ENCODE measurements at places on chromosomes 2 and 18.

- DNase-seq, result no peak
Measured at GRCh38 chr2:239274391-239275043, 126.3 kb downstream of the HDAC4 start.

DNA sequence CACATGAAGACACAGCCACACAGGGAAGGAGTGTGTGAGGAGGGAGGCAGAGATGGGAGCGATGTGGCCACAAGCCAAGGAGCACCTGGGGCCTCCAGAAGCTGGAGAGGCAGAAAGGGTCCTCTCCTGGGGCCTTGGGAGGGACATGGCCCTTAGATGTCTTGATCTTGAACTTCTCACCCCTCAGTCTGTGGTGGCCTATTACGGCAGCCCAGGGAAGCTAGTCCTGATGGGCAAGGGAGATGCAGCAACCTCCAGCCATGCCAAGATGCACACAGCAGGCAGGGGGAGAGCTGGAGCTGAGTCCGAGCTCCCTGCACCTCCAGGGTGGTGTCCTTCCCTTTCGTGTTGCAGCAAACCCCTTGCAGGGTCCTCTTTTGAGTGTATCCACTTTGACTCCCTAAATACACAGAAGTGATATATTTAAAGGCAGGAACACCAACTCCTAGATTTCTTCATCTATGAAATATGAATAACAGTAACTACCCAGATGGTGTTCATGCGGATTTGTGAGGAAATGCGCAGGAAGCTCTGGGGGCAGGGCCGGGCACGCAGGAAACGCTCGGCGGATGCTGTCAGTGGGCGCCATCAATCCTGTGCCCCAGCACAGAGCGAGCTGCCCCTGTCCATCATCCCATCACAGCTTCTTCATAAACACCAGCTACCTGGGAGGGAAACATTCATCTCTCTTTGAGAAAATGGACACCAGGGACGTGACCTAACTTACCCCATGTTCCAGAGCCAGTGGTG is 230.4 kb upstream of the MYT1L start:
- no peak for DNase-seq

DNA sequence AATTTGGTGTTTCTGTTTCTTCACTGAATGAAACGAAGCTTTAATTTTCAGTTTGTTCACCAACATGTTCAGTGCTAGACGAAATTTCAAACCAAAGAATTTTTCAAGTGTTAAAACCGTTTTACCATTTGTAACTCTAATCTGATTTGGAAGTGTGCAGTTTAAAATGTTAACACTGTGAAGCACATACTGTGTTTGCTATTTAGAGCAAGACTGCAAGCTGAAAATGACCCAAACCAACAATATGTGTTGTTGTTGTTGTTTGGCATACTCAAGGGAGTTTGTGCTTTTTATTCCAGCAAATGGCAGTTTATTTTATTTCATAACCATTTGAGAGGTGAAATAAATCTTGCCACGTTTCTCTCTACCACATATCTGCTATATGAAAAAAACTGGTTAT is 128.4 kb upstream of the CDH7 start:
- no peak for DNase-seq

DNA sequence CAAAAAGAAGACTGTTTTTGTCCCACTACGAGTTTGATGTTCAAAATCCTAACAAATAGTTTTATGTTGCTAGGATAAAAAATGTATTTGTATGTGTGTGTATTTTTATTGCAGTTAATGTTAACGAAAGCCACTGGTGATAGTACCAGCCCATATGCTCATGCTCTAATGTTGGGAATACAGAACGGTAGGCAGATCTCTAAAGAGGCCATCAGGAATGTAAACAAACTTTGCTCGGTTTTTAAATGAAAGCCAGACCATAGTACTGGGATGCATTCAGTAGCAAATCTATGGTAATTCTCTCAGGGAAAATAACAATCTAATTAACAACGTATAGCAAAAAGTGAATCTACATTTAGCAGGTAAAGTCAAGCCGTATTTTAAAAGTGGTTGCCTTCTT is 208.1 kb downstream of the NEDD4L start:
- no peak for DNase-seq

GRCh38 chr2:74532222-74532621 is 2.5 kb downstream of the HTRA2 start:
- DNase-seq, result no peak

- DNase-seq, result no peak
Measured at GRCh38 chr2:237486819-237487448, at the start of gene MLPH. TSS of gene MLPH (plus strand) at chr2:237487251. CDS start at chr2:237493427, 6,176 bp downstream.

DNA sequence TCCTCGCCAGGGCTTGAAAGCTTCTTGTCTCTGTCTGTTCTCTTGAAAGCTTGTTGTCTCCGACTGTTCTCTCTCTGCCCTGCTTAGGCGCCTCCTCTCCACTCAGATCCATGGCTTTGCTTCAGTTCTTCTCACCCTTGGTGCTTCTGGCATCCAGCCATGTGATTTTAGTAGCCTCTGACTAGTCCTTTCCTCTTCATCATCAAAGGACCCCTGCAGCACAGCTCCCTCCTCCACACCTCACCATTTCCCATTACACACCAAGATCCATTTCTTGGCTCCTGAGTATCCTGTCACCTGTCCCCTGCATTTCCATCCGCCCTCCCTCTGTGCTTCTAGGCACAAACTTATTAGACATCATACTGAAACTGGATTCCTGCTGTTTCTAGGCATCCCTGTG is 59.4 kb downstream of the ZNF236 start:
- DNase-seq, result no peak

- no peak for DNase-seq
Measured at GRCh38 chr2:235051436-235052260, 99.8 kb downstream of the SH3BP4 start.

GRCh38 chr2:197054437-197054836 is 127.9 kb upstream of the PGAP1 start:
- DNase-seq, result no peak

- no peak for DNase-seq
Measured at GRCh38 chr18:57081899-57082298, 65.0 kb upstream of the BOD1L2 start.

DNA sequence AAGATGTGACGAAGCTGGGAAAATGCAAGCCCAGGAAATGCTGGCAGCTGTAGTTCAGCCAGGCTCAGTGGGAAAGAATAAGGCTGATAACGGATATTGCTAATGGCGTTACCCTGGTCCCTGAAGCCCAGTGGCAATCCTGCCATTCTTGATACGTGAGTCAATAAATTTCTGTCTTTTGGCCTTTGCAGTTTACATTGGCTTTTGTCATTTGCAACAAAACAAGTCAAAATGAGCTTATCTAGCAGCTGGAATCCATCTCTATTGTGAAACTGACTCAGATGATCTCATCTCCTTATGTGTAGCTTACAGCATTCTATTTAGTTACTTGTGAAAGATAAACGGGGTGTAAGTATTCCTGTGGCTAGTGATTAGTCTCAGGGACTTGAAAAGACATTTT is 43.8 kb downstream of the ARL6IP6 start:
- DNase-seq, result peak; percentile 11

- DNase-seq, result no peak
Measured at GRCh38 chr18:29418136-29418535, 1241.2 kb upstream of the CDH2 start.

GRCh38 chr2:46502291-46502885 is 23.0 kb downstream of the TMEM247 start:
- no peak for DNase-seq

DNA sequence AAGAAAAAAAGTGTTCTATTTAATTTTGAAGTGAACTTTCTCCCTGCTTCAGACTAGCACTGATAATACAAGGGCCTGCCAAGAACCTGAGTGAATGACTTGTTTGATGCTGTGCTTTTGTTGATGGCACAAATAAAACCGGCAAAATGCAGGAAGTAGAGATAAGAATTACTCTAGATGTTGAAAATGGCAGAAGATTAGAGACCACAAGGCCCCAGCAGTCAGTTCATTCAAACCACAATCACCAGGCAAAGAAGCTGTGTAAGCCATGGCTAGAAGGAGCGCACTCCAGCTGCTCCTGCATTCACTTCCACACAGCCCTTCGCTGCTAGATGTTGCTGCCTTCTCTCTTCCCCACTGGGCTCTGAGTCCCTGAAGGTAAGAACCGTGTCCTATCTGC is 297.1 kb downstream of the AGPS start:
- DNase-seq, result no peak

DNA sequence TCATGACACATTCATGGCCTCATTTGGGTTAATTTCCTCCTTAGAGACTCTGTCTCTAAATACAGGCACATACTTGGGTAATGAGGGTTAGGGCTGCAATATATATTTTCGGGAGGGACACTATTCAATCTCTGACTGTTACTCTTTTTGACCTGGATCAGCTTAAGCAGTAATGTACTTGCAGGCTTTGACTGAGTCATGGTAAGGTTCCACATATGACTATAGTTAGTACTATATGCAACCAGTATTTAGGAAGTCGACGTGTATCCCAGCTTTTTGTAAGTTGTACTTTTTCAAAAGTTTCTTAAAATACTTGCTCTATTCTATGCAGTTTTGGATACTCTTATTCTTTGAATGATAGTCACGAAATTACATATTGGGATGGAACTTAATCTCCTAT is 37.2 kb upstream of the CDH19 start:
- DNase-seq, result no peak

- no peak for DNase-seq
Measured at GRCh38 chr18:6056171-6056910, 161.0 kb upstream of the TMEM200C start.

DNA sequence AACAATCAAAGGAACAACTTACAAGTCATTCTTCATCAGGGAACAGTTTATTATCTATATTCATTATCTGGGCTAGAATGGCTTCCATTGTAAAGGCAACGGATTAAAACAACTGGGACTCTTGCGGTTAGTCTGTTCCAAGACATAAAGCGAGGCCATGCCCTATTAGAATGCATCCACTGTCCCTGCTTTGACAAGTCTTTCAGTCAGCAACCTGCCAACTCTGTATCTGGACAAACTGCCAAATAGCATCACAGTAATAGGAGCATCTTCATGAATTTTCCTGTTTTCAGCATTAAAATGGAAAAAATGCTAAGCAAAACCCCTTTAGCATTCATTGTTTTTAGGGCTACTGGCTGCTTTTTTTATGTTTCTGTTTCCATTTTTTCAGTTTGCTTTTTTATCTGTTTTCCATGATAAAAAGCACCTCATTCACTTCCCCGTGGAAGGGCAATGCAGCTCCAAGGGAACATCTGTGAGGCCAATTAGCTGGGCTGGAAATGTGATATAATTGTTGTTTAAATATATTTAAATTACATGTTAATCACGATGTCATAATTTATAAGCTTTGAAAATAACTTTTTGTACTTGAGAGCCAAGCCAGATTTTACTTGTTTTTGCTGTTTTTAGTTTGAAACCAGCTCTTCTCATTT is 834.3 kb downstream of the CPS1 start:
- DNase-seq, result no peak

DNA sequence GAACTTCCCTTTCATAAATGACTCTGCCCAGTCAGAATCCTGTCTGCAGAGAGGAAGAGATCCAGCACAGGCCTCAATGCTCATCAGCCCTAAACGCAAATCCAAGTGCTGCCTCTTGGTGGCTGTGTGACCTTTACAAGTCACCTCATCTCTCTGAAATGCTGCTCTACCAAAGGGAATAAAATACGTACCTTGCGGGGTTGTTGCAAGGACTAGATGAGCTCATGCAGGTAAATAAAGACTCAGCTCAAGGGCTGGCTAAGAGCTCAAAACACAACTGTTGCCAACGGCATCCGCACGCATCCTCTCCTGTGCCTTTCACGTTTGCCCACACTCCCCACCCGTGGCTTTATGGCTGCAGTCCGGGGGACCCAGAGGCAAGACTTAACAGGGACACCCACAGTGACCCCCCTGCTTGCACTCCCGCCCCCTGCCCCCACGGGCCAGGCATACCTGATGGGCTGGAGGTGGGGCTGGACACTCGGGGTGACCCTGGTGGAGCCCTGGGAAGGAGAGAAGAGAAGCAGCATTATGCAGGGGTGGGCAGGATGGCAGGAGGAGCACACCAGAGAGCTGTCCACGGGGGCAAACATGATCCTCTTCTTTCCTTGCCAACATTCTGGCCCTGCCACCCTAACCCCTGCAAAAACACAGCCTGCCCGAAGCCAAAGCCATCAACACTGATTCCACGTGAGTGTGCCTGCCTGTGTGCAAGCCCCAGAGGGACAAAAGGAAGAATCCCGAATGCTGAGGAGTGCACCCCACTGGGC is 102.6 kb downstream of the TNS1 start:
- DNase-seq, result no peak

- DNase-seq, result no peak
Measured at GRCh38 chr2:106107509-106108131, 86.5 kb downstream of the UXS1 start.

GRCh38 chr2:201148434-201148990 is 32.5 kb downstream of the CFLAR start:
- DNase-seq, result no peak

- DNase-seq, result no peak
Measured at GRCh38 chr2:106561356-106561755, 74.2 kb downstream of the CD8B2 start.

DNA sequence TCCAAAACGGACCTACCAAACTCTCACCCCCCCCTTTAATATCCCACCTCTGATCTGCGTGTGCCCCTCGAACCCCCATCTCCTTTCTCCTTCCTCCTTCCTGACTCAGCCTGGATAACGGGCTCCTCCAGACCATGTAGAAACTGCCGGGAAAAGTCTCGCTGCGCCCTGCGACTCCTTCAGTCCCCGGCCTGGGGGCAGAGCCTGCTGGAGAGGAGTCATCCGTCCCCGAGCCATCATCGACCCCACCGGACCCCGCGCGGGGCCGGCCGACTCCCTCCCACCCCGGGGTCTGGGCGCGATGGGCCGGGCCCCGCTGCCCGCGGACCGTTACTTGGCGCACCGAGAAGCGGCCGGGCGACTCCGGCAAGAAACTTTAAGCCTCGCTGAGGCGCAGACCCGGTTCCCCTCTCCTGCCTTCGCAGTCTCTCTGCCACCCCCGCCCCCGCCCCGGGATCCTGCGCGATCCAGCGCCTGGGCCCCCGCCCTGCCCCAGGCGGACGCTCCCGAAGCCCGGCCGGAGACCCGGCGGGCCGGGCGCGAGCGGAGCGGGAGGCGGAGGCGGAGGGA is 3.4 kb downstream of the ZEB2 start:
- no peak for DNase-seq

DNA sequence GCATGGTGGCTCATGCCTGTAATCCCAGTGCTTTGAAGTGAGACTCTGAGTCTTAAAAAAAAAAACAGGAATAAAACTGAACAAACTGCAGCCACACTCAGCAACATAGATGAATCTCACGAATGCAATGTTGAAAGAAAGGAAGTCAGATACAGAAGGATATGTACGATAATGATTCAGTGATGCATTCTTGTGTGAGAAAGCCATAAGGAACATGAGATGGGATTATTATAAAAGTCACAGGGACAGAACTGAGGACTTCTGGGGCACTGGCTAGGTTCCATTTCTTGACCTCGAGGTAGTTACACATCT is 56.9 kb upstream of the SMAD2 start:
- no peak for DNase-seq

DNA sequence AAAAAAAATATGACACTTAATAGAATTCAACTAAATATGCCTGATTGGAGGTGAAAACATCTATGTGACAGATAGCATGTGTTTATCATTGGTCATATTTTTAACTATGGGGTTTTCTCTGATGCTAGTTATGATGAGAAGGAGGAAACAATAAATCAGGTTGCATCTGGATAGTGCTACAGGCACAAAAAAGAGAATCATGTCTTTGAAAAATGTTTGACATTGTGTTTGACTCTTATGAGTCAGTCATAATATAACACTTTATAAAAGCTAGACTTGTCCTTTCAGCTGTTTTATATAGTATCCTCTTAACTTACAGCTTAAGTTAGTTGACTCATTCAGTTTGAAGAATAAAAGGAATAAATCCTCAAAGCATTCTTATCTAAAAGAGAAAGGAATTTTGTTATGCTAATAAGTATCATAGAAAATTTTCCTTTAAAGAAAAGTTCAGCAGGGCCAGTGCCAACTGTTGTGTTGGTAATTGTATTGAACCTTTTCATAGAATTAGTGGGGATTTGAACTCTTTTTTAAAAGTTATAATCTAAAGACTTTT is 78.4 kb upstream of the UBXN4 start:
- DNase-seq, result no peak

Measured in NT2/D1 (cell line).